GM23338 (cell line): ENCODE measurements at places on chromosomes 6 and 20.

DNA sequence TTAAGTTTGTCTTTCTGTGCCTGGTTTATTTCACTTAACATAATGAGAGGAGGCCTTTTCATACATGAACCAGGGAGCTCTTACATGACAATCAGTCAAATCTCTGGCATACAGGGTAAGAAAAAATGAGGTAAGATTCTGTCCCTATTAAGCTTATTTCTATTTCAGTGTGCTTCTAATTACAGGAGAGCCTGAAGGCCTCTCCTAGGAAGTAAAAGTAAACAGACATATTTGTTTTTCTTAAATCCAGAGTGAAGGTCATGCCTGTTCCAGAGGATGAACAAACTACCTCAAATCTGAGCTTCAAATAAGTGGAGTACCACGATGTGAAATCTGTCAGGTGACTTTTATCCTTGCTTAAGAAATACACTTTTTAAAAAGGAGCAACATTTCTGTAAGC lies 72.6 kb downstream of the POPDC3 start:
- no peak for DNase-seq

DNA sequence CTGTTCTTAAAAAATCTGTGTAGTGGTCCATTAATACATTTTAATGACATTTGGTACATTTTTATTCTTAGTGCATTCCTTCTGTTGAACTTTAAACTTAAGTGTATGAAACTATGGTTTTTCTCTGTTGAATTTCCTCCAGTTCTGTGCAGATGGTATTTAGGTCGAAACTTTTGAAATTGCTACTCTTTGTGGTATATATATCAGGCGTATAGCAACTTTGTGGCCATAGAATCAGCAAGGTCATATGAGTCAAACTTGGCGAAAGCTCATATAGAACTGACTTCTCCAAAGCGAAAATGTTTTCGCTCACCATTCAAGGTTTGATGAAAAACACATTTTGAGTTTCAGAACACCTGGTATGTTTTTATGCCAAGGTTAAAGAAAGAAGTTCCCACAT lies 93.7 kb downstream of the MAP3K4 start:
- no peak for DNase-seq

- no peak for DNase-seq
These were observed 43.2 kb upstream of the CDH22 start for GRCh38 chr20:46351357-46352058.

DNA sequence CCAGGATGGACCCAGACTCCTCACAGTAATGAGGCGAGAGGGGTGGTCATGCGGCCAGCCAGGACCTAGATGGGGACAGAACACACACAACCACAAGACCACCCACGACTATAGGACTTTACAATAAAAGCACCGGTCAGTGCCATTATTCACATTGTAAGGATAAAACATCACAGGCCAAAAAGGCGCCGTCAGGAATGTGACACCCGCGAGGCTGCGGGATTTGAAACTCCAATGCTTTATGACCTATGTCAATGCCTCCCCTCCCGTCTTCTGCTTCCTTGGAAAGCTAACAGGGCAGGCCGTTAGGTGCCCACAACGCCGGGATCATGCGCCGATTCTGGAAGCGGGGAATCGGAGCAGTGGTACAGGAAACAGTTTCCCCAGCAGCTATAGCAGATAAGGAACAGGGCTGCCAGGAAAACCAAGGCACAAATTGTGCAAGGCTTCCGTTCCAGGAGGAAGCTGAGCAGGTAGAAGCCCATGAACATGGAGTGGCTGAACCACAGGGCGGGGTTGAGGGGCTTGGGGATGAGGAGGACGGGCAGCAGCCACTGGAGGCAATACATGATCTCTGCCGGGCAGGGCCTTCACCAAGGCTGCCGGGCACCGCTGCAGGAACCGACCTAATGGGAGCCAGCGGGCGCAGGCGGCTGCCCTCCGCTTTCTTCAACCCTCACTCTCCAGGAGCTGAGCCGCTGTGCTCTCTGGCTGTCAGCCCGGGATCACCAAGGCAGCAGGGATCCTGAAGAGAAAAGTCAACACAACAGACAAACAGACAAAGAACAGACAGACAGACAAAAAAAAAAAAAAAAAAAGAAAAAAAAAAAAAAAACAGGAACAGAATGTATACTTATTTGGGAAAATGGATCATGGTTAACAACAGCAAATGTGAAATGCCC lies 2.2 kb upstream of the NNAT start:
- no peak for DNase-seq

- DNase-seq: peak; percentile 11
These were observed 121.9 kb upstream of the SULF2 start for GRCh38 chr20:47907031-47907675.

- no peak for DNase-seq
These were observed 2.4 kb downstream of the CD93 start for GRCh38 chr20:23083553-23084220.

DNA sequence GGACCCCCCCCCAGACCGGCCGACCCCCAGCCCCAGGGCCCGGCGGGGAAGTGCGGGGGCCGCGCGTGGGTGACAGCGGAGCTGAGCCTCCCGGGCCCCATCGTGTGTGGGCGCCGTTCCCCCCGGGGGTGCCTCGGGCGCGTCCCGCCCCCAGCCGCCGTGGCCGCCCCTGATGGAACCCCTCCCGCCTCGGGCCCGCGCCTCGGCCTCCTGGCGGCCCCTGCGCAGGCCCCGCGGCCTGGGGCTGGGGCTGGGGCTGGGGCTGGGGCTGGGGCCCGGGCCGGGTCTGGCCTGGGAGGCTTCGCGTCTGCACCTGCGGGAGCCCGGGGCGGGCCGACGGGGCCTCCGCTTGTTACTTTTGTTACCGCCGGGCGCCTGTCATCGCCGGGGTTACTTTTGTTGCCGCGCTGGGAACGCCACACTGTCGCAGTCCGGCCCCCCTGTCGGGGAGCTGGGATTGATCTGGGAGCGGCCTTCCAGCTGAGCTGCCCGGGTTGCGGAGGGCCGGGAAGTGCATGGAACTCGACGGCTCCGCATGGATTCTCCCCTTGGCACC lies 598 bp downstream of the OGFR start:
- peak; percentile 62 for DNase-seq

DNA sequence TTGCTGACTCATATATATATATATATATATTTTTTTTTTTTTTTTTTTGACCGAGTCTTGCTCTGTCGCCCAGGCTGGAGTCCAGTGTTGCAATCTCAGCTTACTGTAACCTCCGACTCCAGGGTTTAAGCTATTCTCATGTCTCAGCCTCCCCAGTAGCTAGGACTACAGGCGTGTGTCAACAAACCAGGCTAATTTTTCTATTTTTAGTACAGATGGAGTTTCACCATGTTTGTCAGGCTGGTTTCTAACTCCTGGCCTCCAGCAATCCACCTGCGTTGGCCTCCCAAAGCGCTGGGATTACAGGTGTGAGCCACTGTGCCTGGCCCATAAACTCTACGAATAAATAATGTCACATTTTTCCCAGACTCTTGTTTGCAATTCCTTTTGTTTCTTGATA lies 4.8 kb downstream of the LRP11 start:
- no peak for DNase-seq

- DNase-seq: no peak
These were observed 57.4 kb downstream of the FARS2 start for GRCh38 chr6:5318617-5319272.

DNA sequence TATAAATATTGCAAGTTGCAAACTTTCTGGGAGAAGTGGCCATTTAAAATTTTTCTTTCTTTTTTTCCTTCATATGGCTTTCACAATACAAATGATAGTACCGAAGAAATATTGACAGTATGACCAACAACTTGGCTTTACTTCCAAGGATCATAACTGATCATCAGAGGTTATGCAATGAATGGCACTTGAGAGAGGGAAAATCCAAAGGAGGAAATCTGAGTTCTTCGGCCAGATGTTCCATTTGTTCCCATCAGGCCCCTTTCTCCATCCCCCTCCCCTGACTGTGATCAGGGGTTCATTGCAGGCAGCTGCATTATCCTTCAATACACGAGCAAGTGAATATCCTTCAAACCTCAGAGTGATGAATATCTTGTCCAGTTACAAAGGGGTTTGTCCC lies 130.0 kb upstream of the UST start:
- no peak for DNase-seq

DNA sequence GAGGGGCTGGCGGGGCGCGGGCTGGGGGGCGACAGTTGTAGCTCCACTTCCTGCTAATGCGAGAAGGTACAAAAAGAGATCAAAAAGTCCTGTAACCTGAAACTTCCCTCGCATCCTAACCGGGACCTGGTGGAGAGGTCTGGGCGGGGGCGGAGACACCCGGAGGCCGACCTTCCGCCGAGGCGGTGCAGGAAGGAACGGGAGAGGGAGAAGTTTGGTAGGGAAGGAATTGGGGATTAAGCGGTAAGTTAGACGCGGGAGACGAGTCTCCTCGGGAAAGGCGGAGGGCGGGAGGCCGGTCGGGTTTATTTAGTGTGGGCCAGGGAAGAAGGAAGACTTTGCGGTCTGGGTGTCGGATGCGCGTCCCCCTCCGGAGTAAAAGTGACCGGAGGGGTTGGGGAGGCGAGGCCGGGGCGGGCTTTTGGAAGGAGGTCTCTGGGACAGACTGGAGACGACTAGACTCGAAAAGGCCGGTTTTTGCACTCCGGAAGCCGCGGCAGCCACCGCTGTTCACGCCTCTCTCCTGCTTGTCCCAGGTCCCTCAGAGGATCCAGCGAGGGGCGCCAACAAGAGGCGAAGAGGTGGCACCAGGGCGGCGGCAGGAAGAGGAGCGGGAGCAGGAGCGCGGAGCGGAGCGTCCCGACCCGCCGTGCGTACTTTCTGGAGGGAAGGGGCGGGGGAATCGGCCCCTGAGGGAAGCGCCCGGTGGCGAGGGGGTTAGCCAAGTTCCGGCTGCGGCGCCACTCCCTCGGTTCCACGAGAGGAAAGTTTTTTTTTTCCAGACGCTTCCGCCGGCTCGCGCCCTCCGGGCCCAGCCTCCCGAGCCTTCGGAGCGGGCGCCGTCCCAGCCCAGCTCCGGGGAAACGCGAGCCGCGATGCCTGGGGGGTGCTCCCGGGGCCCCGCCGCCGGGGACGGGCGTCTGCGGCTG lies 734 bp downstream of the TPBG start:
- DNase-seq: peak; percentile 79

GRCh38 chr20:46559685-46560440 lies 9.4 kb upstream of the OCSTAMP start:
- no peak for DNase-seq

DNA sequence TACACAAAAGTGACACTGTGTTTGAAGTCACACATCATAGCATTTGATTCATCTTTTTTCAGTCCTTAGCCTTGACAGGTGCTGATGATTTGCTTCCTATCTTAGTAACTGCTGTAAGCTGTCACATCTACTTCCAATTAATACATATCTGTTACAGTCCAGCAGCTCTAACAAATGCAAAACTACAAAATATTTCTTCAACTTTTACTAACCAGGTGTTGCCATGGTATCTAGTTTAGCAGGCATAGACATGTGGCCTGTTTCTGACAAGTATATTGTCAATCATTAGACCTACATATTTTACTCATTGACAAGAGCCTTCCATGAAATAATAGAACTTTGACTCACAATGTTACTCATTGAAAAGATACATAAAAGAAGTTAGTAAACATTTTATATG lies 1159.7 kb downstream of the GRIK2 start:
- DNase-seq: no peak

- no peak for DNase-seq
These were observed 53.8 kb downstream of the PCNA start for GRCh38 chr20:5065879-5066383.

DNA sequence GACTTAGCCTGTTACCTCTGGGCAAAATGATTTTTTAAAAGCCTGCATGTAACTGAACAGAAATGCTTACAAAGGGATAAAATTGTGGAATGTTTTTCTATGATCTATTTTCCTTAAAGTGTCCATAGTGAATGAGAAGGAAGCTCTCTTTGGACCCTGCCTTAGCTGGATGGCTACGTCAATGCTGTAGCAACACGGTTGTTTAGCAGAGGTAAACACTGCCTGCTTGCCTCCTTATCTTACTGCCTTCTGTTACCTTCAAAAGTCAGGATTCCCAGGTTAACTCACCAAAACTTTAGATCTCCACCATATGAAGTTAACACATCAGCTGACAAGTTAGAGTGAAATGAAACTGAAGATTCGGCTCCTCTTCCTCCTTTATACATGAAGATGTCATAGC lies 402.6 kb downstream of the SAMD5 start:
- no peak for DNase-seq

DNA sequence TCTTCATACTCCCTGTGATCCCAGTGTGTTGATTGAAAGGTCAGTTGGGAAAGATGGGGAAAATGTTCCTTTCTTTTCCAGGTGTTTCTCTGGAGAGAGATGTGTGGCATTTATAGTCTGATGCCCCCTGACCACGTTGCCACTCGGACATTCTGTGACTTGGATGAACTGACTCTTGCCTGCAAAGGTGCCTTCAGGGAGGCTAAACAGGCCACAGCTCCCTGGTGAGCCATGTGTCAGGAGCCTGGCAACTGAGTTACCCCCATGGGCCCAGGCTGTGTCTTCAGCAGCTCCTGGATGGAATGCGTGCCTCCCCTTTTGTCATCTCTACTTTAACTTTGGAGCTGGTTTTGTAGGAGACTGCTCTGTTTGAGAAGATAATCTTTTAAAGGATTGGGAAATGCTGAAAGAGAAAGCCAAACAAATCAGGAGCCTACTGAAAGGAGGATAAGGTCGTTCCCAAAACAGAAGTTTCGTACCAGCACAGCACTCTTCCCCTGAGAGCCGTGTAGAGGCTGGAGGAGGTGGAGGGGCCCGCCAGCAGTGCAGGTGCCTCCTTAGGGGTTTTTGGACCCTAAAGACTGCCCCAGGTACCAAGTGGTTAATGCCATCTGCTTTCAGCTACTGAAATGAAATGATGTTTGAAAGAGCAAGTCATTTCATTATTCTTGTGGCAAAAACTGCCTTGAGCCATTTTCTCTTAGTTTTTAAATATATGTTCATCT lies 322.8 kb downstream of the ZFAND3 start:
- DNase-seq: no peak

DNA sequence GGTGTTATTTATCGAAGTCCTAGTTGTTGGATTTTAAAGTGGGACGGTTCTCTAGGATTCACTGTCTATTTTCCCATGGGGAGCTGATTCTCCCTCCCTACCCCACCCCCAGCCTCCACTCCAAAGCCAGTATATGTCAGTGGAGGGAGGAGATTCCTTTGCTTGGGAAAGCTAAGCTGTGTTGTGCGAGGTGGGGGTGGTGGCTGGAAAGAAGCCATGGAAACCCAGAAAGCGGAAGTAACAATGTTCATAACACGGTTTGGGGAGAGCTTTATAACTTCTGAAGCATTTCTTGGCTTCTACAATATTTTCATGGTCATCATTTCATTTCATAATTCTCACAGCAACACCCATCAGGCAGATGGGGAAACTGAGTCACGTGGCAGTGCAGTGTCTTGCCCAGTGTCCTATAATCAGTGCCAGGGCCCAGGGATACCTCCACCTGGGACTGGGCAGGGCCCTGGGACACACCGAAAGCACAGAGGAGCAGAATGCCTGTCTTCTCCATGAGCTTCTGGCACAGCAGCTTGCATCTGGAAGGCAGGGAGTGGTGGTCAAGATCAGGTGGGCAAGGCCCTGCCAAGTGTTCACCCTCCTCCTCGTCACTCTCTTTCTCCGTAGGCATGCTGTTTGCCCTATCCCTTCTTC lies 4.5 kb downstream of the SUN5 start:
- DNase-seq: no peak

- DNase-seq: no peak
These were observed 8.1 kb downstream of the ARHGAP18 start for GRCh38 chr6:129701721-129702455.

GRCh38 chr6:149266659-149267058 lies 50.9 kb upstream of the TAB2 start:
- DNase-seq: no peak

- DNase-seq: no peak
These were observed 44.6 kb upstream of the KCNK16 start for GRCh38 chr6:39366931-39367618.
